Renal cortex interstitium (tissue), 15 donors: ENCODE measurements at places on chromosomes 3 and 15.

- DNase-seq, result no peak
Observed at GRCh38 chr3:11603628-11604027, 40.1 kb downstream of the VGLL4 start.

DNA sequence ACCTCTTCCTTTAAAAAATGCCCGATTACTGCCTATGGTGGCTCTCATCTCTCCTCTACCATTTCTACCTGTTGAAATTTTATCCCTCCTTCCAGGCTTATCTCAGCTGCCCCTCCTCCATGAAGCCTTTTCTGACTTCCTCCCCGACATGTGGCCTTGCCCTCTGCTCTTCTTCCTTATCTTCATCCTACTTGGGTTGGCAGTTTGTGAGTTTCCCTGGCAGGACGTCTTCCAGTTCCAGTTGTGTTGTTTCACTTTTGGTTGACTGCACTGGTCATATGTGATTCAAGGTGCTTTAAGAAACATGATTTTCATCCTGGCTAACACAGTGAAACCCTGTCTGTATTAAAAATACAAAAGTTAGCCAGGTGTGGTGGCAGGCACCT lies 4.4 kb downstream of the DLL4 start:
- DNase-seq, result no peak

- no peak for DNase-seq
Observed at GRCh38 chr15:79086814-79087213, 3.8 kb downstream of the RASGRF1 start.

DNA sequence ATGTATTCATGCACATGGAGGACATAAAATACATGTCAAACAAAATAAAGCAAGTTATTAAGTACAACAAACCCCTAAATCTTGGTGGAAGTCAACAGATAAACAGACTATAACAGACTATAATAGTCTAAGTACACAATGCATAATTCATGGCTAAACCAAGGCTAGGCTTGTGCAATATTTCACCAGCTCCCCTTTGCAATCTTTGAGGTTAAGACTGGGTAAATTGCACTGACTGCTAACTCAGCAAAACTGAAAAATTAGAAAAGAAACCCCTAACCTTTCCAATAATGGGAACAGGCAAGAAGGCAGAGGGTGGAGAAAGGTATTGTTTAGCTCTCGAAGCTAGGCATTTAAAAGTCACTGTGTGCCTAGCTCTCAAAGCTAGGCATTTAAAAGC lies 304.9 kb upstream of the WNT5A start:
- no peak for DNase-seq

- no peak for DNase-seq
Observed at GRCh38 chr3:38634111-38634510, 15.4 kb downstream of the SCN5A start.

DNA sequence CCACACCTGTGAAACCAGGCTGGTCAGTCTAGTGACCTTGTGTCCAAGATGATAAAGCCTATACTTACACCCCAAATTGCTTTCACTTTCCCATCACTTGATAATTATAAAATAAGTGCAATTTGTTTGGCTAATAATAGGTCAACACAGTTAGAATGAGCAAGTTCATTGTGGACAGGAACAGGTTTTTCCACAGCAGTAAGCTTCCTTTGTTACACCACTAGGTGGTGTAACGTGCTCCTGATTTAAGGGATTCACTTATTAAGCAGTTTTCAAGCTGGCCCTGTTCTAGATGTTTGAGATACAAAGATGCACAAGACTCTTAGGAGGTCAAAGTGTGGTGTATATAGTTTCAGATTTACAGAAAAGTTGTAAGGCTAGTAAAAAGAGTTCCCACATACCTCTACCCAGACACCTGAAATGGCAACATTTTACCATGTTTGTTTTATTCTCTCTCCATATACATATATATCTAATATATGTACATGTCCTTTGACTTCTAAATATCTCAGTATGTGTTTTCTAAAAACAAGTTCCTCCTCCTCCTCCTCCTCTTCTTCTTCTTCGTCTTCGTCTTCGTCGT lies 6.8 kb upstream of the MFSD1 start:
- DNase-seq, result no peak

DNA sequence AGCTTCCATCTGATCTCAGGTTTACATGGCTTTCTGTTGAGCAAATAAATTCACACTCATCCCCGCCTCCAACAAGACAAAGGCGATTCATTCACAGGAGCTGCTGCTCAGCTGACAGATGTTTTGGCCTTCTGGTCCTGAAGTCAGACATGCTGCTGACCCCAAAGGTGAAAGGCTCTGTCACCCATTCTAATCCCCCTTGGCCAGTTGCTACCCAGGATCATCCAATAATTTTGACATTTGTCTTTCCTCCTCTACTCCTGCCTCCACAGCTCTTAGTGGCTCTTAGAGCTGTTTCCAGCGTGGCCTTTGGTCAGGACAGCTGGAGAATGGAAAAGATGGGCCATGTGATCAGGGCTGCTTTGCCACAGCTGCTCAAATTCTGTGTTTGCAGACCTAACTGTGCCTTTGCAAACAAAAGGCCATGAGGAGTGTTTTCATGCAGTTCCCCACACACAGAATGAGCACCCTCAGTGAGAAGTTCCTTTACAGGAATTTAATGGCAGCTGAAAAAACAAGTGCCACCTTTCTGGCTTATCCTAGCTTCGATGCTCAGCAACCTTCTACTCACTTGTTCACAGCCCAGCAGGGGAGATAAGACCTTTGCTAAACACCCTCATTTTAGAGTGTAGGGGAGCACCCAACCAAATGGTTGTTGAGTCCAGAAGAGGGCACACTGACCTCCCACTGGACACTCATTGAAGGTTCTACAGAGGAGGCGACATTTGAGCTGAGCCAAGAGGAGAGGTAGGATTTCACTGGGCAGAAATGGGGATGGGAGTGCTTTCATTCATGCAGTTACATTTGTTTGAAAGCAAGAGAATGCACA lies 39.0 kb downstream of the CYP19A1 start:
- no peak for DNase-seq

- no peak for DNase-seq
Observed at GRCh38 chr15:62124973-62125303, 40.1 kb downstream of the C2CD4B start.

- DNase-seq, result no peak
Observed at GRCh38 chr3:66014056-66014455, 24.7 kb downstream of the MAGI1 start.

- no peak for DNase-seq
Observed at GRCh38 chr15:39511916-39512260, 69.0 kb upstream of the THBS1 start.

DNA sequence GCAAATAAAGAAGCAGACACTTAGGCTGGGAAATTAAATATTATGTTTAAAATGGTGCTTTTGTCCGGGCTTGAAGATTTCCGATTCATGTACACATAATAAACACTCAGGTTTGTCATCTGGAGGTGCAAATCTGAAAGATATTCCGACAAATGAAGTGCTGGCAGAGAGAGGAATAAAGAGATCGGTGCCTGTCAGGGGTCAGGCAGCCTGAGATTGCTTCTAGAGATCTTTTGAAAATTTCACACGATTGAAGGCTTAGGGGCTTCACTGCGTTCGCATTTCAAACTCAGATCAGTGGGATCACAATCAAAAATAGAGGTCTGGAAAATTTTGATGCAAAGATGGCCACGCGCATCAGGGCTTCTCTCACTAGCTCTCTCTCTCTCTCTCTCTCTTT lies 33.2 kb downstream of the NR2F2 start:
- no peak for DNase-seq

DNA sequence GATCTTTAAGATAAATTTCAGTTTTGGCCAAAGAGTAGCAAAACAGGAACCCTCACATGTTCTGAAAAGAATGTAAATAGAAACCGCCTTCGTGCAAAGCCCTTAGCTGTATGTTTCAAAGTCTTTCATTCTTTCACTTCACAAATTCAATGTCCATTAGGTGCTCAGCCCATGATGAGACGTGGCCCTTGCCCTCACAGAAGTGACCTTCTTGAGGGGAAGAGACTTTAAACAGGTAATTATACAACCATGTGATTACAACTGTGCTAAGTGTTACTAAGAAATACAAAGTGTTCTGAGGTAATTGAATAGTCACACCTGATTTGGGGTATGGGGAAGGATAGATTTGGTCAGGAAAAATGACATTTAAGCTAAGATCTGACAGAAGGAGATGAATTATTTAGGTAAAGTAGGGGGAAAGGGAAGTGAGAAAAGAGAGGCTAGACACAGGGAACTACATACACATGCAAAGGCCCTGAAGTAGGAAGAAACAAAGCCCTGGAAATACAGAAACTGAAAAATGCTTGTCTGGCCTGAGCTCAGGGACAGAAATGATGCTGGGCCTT lies 19.6 kb downstream of the HSPBAP1 start:
- DNase-seq, result no peak

DNA sequence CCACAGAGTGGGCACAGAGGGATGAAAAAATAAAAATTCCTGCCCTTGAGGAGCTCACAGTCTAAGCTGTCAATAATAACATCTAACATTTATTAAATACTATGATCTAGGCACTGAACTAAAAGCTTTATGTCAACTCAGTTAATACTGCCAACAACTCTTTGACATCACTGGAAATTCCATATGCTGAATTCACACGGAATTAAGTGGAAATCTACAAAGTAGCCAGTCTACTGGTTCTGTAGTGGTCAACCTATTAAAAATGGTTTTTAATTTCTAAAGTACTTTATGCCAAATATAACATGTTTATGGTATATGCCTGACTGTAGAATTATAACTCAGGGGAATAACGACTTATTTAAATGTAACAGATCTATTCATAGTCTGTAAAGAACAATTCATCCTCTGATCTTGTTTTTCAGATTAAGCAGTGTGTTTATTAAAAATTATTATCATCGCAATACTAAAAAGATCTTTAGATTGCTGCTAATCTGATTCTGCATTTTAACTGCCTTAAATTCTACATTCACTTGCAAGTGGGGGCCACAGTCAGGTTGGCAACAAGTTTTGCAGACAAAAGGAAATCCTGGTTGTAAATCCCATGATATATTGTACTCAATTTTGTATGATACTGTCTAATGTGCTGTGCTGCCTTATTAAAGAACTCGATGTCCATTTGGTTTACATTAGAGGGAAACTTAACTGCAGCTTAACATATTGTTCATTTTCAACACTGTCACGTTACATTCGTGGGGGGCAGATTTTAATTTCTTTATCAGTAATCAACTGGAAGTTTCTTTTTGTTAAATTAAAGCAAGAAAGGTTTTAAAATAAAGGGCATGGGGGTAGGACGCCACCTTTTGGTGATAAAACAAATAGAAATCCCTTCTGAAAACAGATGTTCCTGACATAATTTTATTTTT lies 2.6 kb upstream of the FOXP1 start:
- no peak for DNase-seq

DNA sequence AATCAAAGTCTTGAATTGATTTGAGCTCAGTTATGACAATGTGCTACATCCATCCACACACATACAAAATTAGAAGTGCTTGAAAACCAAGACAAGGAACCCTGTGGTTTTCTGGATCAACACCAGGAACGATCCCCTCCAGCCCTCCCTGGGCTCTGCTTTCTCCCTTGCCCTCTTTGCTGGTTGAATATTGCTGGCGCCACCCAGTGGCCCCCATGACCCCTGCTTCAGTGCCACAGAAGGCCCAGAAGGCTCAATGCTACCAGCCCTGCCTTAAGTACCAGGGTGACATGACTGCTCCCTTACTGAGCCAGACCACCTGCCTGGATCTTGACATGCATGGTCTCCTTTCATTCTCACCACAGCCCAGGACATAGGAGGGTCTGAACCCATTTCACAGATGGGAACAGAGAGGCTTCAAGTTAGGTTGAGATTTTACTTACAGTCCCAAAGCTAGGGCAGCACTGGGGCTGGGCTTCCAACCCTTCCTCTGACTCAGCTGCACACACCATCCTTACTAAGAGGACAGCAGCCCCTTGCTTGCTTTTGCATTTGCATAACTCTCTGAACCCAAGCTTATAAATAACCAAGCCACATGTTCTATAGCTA lies 15.0 kb downstream of the IL12A start:
- DNase-seq, result no peak

DNA sequence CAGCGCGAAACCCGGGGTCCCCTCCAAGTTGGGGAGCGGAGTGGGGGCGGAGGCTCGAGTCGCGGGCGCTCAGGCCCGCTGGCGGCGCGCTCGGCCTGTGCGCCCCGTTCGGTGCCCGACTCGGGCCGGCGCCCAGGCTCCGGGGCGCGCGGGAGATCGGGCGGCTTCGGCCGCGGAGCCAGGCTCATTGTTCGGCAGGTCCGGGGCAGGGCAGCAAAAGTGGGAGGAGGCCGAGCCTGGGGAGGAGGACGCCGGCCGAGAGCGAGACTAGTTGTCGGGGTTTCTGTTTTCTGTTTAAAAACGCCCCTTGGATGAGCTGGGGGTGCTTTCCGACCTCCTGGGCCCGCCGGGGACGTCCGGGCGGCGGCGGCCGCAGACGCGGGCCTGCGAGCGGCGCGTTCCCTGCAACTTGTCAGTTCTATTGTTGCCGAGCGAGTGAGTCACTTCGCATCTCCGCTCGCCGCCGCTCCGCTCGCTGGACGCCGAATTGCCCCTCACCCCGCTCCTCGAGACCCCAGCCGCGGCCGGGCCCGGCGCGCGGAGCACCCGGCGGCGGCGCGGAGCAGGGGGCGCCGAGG lies 676 bp downstream of the TCF12 start:
- DNase-seq, result peak; percentile 28

DNA sequence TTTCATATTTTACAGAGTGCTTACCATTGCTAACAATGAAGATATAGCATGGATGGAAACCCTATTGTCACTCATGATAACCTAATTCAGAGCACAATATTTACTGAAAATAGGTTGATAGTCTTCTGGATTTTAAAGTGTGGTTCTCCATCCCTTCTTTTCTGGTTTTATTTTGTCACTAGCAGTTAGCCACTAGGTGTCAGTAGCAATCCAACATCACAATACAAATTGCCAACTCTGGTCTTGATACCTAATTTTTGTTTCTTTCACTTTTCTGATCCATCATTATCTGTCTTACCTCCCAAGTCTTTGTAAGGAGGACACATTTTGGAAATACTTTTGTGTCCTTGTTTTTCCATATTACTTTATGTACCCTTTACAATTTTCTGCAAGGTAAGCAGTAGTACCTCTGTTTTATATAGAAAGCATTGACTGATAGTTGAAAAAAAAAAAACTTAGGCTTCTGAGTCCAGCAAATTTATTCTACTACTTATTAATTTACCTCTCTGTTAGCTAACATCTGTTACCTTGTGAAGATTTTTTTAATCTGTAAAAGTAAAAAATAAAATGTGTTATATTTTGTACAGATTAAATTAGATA lies 28.3 kb upstream of the CRYBG3 start:
- no peak for DNase-seq

- no peak for DNase-seq
Observed at GRCh38 chr15:70049701-70050301, 47.9 kb downstream of the TLE3 start.

DNA sequence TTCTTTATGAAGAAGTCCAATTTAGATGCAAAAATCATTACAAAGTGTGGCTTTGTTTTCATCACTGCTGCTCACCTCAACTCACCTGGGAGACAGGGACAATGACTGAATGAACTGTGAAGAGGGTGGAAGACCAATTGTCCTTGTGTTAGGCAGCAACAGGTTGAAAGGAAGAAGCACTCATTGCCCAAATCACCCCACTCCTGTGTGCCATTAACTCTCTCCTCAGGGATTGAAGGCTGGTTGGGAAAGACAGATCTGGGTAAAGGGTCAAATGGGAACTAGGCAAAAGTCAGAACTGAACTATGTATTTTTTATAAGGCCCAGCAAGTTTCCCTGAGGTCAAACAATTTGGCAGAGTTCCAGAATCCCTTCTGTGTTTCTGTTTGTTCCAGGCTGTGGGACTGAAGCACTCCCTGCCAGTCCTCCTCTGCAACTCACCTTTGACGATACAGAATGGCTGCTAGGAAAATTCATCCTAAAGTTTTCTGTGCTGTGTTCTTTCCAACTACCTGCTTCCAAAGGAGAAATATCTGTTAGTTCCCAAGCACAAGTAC lies 68.6 kb upstream of the CCDC39 start:
- DNase-seq, result no peak

- no peak for DNase-seq
Observed at GRCh38 chr3:128875556-128876120, 3.8 kb upstream of the ACAD9 start.
